ENCODE measurements at places on chromosomes 6 and 20.

- no peak for DNase-seq
Observed at GRCh38 chr6:44735630-44735963, 348.1 kb downstream of the CDC5L start.

DNA sequence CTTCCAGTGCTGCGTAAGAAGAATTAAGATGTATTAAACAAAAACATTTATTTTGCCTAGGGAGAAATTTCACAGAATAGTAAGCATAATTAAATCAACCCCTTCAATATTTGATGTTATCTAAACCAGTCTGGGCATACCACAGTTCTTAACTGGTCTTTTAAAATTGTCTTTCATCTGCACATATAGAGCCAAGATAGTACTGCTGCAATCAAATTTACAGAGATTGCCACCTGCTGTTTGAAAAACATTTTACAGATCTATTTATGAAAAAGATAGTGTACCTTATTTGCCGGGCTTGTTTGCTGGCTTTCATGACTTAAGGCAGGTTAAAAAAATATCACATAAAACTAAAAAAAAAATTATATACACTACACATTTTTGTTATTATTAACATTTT lies 323.2 kb downstream of the ADGRB3 start:
- DNase-seq, result no peak

DNA sequence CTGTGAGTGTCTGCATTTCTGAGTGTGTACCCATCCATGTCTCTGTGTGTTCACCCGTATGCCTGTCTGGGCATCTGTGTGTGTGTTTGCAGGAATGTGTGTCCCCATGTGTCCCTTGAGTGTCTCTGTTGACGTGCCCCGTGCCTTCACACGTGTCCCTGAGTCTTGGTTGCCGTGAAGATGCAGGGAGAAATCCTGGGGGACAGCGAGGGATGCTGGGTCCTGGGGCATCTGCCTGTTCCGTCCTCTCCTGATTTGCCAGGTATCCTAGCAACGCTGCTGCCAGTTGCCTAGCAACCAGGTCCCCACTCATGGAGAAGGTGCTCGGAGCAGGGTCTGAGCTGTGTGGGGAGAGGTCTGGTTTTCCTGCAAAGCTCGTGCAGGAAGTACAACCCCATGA lies 6.0 kb upstream of the LKAAEAR1 start:
- no peak for DNase-seq

GRCh38 chr20:18943542-18943941 lies 130.0 kb downstream of the SCP2D1 start:
- peak; percentile 62 for DNase-seq

GRCh38 chr6:54621285-54621684 lies 225.3 kb upstream of the FAM83B start:
- DNase-seq, result no peak
